ENCODE measurements at places on chromosomes 3 and 15.

- DNase-seq: no peak
Observed at GRCh38 chr3:111747490-111747889, 111.6 kb upstream of the PHLDB2 start.

DNA sequence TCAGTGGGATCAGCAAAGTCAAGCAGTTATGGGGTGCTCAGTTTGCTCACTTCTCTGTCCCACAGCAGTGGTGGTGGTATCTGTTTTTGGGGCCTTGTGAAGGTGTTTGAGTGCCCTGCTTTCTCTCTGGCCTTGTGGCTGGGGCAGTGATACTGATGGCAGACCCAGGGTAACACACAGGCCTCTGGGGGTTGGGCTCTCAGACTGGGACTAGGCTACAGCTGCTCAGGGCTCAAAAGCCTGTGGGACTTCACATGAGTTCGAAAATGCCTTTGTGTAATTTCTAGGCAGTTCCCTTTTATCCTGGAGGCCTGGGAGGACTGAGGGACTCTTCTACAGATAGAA, 75.3 kb downstream of the STXBP5L start:
- no peak for DNase-seq

GRCh38 chr15:61764981-61765380, 295.3 kb downstream of the VPS13C start:
- no peak for DNase-seq

- no peak for DNase-seq
Observed at GRCh38 chr3:112137781-112138180, 4.7 kb upstream of the GCSAM start.

DNA sequence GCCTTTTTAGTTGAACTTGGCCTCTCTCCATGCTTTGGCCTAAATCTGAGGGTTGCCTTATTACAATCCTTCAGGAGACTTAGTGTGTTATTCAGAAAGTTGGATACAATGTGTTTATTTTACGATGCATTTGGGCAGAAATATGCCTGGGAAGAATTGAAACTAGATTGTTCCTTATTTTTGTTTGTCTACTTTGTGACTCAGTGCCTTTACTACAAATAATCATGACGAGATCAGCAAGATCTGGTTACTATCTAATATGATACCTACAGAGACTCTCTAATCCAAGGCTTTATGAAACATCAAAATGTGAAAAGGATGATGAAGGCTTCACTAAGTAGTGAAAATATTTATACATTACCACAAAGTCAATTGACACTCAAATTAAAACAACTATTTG, 82.2 kb downstream of the RBMS3 start:
- DNase-seq: no peak

- DNase-seq: no peak
Observed at GRCh38 chr3:168512802-168513201, 417.1 kb upstream of the GOLIM4 start.

DNA sequence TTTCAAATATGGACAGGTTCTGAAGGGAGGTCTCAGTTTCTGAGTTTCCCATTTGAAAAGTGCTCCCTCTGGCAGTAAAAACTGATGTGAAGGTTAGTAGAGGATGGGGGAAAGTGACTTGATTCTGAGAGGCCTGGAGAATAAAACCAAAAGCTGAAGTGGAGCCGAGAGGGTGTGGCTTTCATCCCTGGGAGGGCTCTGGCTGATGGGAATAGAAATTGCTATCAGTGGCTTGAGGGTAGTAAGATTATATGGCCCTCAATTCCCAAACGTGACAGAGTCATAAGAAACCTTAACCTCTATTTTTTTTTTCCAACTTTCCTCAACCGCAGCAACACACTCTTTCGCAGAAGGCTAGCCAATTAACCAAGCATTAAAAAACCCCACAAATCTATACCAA, 185.9 kb downstream of the MEIS2 start:
- no peak for DNase-seq

DNA sequence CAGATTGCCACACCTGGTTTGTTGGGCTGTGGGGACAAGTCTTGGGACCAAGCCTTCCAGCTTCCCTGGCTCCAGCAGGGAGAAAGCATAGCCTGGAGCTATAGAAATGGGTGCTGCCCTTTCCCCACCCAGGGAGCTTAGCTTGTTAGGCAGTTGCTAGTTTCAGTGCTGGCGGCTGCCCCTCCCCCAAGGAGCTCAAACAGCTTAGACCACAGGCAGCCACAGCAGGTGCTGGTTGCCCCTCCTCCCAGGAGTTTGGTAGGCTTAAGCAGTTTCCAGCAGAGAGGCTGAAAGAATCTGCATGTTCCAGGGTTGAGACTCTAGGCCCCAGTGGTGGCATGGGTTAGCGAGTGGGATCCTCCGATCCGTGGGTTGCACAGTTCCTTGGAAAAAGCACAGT, 889.7 kb downstream of the IGSF11 start:
- DNase-seq: no peak

DNA sequence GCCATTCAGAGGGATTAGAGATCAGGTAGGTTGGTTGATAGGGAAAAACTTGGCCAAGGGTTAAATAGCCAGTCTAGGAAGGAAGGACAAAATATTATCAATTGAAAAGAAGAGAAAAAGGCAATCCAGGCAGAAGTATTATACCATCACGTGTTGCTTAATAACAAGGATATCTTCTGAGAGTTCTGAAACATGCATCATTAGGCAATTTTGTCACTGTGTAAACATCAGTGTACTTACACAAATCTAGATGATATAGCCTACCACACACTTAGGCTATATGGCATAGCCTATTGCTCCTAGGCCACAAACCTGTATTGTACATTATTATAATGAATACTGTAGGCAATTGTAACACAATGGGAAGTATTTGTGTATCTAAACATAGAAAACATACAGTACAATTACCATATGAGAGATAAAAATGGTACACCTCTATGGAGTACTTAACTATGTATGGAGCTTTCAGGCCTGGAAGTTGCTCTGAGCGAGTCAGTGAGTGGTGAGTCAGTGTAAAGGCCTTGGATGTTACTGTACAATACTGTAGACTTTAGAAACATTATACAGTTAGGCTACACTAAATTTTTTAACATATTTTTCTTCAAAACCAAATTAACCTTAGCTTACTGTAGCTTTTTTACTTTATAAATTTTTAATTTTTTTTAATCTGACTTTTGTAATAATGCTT, 2.7 kb downstream of the TEX55 start:
- DNase-seq: no peak

DNA sequence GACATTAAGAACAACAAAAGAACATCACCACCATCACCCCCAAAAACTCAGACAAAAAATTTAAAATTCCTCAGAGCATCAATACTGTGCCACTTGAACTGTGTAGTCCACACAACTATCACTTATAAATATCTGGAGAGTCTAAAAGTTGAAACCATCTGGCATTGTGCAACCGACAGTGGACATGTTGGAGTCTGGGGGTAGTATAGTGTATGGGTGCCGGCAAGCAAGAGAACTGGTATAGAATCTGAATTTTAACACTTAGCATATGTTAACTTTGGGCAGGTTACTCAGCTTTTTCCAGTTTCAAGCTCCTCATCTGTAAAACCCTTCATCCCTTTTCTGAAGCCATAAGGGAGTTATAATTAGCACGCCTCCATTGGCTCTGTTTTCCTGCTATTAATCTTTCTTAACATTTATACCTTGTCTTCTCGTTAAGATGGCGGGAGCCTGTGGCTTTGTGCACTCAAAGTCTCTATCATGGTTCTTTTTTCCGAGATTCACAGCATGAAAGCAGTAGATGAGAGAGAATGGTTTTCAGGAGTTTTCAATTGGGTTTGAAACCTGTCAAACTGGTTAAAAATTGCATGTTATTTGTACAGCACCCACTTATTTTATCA, 255.7 kb upstream of the TBL1XR1 start:
- DNase-seq: no peak

GRCh38 chr3:48478626-48479555, 25.1 kb downstream of the SHISA5 start:
- DNase-seq: no peak

- DNase-seq: no peak
Observed at GRCh38 chr3:127375151-127375930, 87.5 kb upstream of the PRR20G start.

DNA sequence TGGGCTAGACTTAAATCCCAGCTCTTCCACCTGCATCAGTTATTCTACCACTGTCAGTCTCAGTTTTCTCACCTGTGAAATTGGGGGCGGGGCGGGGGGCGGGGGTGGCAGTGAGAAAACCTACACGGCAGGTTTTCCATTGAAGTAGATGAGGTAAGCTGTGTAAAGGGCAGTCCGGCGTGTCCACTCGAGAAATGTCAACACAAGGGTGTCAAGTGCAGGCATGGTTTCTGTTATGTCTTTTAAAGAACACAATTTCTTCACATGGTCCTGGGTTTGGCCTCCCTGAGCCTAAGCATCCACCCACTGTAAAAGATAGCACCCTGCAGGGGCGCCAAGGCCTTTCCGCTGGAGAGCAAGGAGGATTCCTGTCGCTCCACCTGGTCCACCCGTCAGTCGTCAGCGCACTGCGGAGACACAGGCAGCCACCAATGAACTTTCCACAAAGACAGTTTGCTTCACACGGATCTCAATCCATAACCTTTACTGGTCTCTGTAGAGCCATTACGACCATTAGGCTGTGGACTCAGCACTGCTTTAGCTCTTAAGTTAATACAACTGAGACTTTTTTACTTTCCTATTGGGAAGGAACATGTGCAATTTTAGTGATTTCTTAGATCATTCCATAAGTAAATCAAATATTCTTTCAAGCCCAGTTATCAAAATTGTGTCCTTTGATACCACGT, 99.5 kb upstream of the FOXB1 start:
- no peak for DNase-seq

DNA sequence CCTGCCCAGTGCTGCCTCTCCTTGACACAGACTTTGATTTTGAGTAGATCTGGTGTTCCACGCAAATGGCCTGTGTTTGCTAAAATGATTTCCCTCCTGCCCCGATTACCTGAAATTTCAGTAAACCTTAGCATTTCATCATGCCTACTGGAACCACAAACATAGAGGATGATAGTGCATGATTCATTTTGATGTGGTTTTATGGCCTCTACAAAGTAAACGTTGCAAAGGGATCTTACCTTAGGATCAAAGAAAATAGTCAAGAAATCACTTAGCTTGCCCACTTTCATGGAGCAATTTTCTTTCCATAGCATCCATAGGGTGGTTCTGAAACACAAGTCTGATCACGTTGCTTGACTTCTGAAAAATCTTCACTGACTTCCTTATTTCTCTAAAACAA, 524.6 kb upstream of the ATP11B start:
- DNase-seq: no peak

DNA sequence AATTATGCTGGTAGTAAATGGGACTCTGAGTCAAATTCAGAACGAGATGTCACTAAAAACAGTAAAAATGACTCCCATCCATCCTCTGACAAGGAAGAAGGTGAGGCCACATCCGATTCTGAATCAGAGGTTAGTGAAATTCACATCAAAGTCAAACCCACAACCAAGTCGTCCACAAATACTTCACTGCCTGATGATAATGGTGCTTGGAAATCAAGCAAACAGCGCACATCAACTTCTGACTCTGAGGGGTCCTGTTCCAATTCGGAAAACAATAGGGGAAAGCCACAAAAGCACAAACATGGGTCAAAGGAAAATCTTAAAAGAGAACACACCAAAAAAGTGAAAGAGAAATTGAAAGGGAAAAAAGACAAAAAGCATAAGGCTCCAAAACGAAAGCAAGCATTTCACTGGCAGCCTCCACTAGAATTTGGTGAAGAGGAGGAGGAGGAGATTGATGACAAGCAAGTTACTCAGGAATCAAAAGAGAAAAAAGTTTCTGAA, 15.1 kb upstream of the ZBTB47 start:
- DNase-seq: no peak

- no peak for DNase-seq
Observed at GRCh38 chr3:189236352-189236751, 64.6 kb downstream of the TPRG1 start.

GRCh38 chr3:61353382-61353781, 102.1 kb upstream of the FHIT start:
- DNase-seq: no peak

DNA sequence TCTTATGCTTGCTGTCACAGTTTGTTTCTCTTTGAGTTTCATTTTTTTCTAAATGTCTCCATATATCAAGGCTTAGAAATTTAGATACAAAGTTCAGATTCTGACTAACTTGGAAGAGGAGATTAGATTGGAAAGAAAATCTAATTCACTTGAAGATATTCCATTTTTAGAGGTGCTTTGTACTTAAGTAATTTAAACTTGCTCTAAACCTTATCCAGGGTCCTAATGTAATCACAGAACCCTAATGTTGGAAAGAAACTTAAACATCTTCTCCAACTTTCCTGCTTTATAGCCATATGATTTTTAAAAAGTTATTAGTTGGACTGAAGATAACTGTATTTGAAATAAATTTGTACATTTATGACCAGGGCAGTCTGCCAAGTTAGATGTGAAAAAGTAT, 81.1 kb upstream of the ARHGEF3 start:
- DNase-seq: no peak

DNA sequence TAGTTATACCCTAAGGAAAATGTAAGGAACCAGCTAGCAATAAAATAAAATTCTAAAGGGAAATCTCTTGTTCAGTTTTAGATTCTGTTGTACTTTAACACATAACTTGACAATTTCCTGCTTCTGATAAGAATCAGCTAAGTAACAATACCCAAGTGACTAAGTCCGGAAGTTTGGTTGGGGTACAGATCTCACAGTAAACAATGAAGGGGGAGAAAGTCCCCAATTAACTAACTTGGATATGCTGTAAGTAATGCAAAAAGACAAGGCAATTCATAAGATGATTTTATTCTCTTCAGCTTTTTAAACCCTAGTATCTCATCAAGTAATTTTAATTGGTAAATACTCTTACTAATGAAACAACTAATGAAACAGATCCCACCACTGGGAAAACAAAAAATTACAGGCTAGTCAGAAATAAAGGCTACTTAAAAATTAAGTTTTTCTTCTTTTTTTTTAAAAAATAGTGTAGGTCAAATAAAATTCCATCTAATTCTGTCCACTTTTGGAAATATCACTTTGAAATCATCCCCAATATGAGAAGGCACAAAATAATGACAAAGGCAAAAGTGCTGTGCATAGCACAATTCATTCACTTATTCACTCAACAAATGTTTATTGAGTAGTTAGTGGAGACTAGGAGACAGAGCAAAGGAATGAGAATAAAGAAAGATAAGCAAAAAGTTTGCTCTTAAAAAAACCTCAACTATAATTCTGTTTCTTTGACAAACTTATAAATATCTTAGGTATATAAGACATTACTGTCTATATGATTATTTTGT, 37.8 kb upstream of the IL20RB start:
- no peak for DNase-seq

- DNase-seq: no peak
Observed at GRCh38 chr3:135083179-135083578, 288.1 kb downstream of the EPHB1 start.

DNA sequence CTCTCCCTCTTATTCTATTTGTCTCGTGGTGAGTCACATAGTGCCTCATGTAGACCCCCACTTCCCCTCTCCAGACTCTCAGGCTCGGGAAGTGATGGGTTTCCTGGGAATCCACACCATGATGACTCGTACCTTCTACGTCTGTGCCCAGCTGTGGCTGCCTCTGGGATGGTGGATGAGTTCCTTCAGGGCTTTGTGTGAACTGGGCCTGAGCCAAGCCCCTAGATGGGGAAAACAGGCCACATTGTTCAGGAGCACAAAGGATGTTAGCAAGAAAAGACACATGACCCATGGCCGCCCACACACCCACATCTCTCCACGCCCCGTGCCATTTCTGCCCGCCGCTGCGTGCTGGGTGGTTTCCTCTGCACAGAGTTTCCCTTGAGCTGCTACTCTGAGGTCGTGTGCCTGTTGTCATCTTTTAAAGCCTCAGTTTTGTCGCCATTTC, 10.5 kb downstream of the ISG20 start:
- DNase-seq: peak; percentile 16
